ENCODE measurements at places on chromosomes 1 and 21. TPM values are rescaled to one million over a fixed set of nuclear protein-coding genes. Genes with fewer than 3 reads are reported as not detected.
A peak's percentile ranks its signal among the peaks of the same experiment; 100 is the strongest.

DNA sequence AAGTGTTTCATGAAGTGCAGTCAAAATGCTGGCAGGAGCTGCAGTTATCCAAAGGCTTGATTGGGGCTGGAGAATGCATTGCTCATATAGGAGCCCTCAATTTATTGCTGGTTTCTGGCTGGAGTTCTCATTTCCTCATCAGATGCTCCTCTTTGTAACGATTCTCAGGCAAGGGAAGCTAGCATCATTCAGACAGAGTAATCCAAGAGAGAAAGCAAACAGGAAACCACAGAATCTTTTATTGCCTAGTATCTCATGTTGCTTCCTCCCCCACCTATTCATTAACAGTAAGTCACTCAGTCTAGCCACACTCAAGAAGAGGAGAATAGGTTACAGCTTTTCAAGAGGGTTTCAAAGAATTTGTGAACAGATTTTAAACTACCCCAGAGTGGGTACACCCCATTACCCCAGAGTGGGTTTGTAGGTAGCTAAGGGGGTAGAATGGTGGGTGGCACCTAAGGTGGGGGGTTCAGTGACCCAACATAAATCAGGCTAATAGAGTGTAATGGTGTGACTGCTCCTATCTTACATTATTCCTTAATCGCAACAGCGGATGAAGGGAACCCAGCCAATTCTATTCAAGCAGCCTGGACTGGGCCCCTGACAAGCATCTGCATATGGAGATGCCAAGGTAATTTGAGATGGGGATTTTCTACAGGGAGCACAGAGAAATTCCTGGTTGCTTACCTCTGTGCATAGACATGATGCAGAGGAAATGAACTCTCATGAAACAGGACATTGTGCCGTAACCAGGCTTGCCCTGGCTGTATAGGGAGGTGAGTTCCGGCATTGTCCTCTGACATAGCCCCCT lies 67.1 kb downstream of the KCNJ15 start:
- DNase-seq, result peak; percentile 83

DNA sequence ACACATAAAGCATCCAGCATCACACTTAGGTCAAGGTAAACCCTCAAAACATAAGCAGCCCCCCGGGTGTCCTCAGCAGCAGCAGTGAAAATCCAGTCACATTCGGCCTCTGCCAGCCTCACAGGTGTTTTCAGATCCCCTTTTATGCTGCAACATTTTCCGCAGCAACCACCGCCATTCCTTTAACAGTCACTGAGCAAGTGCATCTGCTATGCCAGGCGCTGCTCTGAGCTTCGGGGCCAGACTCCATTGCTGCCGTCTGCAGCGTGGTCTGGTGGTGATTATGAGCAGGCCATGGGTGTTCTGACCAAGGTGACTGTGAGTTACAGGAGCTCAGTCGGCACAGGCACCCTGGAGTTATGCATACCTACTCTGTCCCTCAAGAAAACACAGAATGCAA lies 4.5 kb downstream of the URB1 start:
- no peak for DNase-seq

DNA sequence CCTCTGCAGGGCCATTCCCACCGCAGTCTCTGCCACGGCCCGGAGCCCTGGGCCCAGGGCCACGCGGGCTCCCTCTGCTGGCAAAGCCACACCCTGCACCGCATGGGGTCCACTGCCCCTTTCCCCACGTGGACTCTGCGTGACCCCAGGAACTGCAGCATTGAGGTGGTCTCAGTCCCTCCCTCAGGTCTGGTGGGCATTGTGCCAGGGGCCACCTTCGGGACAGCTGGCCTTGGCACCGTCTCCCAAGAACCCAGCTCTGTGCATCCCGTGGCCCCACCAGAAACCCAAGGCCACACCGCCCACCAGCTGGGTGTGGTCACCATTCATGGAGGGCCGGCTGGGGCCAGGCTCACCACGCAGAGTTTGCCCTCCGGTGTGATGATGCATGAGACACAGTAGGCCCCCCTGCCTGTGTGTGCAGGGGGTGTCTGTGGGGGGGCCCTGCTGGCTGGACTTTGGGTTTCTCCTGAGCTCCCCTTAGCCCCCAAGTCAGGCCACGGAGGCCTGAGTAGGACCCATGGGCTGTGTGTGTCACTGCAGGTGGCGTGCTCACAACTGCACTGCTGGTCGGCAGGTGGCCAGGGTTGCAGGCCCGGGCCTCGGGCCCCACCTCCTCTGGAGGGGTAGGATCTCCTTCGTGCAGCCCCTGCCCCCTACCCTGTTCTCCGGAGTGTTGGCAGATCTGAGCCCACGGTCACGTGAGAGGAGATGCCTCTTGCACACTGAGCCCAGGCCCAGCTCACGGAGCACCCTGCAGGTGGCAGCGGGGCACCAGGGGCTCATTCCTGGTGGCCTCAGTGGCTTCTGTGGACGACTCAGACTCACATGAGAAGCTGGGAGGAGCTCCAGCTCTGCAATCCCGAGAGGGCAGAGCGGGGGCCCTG lies 5.8 kb downstream of the VWA1 start:
- no peak for DNase-seq

GRCh38 chr1:82632155-82632554 lies 831.4 kb downstream of the ADGRL2 start:
- DNase-seq, result peak; percentile 23

MX2 gene
- 0.12 TPM for total RNA-seq

GRCh38 chr1:169108223-169108622 lies 1.7 kb downstream of the ATP1B1 start:
- DNase-seq, result no peak

GRCh38 chr1:94863297-94863911 lies 43.2 kb downstream of the SLC44A3 start:
- no peak for DNase-seq

DNA sequence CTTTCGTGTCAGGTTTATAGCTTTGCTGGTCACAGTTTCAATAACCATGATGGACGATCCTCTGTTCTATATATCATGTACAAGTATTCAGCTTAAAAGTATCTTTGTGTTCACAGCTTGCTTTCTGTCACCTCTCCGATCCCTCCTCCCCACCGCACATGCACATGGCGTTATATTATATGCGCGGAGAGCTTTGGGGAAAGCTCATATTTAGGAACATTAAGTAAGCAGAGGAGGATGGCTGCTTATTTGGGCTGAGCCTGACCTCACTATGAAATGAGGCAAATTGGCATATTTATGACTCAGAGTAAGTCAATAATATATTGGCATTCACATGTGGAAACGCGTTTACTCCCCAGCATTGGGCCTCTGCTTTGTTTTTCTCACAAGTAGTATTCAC lies 360.5 kb downstream of the HLX start:
- DNase-seq, result no peak

GRCh38 chr1:177932123-177932522 lies 37.7 kb downstream of the SEC16B start:
- DNase-seq, result no peak

DNA sequence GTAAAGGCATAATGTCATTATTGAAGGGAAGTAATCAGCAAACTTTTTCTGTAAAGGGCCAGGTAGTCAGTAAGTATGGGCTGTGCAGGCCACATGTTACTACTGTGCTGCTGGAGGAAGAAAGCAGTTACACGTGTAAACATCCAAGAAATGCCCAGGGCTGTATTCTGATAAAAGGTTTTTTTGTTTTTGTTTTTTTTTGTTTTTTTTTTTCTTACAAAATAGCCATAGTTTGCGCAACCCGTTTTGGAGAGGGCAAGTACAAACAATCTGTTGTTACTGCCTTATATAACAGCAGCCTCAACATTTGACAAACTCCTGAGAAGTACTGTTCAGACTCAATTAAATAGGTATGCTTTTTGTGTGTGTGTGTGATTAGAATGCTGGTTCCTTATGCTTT lies 26.7 kb upstream of the MTMR11 start:
- DNase-seq, result no peak

DNA sequence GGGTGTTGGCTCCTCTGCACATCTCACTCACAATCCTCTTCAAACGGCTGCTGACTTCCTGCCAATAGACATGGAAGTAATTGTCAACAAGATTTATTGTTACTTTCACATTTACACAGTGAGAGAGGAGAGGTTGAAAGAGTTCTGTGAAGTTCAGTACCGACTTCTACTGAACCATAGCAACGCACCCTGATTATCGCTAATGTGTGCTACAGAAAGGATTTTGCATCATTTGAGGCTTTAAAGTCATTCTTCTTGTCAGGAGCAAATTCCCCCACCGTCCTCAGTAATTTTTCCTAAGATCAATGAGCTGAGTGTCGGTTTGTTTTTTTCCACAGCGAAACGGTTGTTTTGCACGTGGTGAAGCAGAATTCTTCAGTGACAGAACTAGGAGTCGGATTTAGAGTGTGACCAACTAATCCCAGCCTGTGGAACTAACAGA lies 361.0 kb downstream of the ADGRL2 start:
- DNase-seq, result no peak

DNA sequence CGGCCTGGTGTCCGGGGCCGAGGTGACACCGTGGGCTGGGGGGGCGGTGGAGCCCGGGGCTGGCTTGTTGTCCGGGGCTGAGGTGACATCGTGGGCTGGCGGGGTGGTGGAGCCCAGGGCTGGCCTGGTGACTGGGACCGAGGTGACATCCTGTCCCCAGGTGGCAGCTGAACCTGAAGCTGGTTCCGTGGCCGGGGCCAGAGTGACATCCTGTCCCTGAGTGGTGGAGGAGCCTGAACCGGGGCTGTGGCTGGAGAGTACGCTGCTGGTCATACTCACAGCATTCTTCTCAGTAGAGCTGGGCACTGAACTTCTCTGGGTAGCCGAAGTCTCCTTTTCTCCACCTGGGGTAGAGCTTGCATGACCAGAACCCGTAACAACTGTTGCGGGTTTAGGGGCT lies 15.8 kb downstream of the THBS3 start:
- no peak for DNase-seq

DNA sequence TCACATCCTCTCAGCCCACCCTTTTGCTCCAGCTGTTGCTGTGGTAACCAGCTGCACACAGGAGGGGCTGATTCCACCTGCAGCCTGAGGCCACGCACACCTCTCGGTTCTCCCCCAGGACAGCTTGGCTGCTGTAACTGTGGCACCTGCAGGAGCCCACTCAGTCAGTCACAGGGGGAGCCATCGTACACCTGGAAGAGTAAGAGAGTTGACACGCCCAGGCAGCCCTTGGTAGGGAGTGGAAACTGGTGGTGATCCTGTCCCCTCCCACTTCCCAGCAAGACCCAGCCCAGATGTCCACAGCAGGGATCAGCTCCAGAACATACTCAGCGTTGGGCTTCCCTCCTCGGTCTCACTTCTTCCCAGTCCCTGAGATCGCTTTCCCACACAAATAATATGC lies 32.2 kb upstream of the BACE2 start:
- no peak for DNase-seq

GRCh38 chr1:186183970-186184628 lies 191.0 kb downstream of the TPR start:
- no peak for DNase-seq

MR1 gene
- total RNA-seq, result 0.87 TPM
